ENCODE measurements at places on chromosomes 4 and X. TPM values are rescaled to one million over a fixed set of nuclear protein-coding genes. Genes with fewer than 3 reads are reported as not detected.

Gene CNKSR2
- total RNA-seq, result not detected

Gene CXCL6
- 2.3 TPM for total RNA-seq

Gene CENPVL1
- total RNA-seq, result not detected

Gene DDIT4L
- total RNA-seq, result not detected

Gene HMGN5
- total RNA-seq, result 0.76 TPM

Gene GUCY1A1
- 0.61 TPM for total RNA-seq

Gene DGKK
- total RNA-seq, result not detected

Gene CXCL8
- 4.4 TPM for total RNA-seq

Measured in HT-29 (cell line).